A549 treated with CpdA at 1 μM for 4 hours (cell line): ENCODE measurements at places on chromosomes 16 and 17. TPM values are rescaled to one million over a fixed set of nuclear protein-coding genes. Genes with fewer than 3 reads are reported as not detected.

The CLEC18A gene
- total RNA-seq, result 0.08 TPM in 2 of 5 replicates, not detected in the others

The ANKRD40CL gene
- not detected in 5 replicates for total RNA-seq

The CCDC200 gene
- total RNA-seq, result not detected in 5 replicates

The KRTAP2-3 gene
- 0.08 TPM in 1 of 5 replicates, not detected in the others for total RNA-seq

The KRTAP4-1 gene
- total RNA-seq, result 0.07 to 0.56 TPM (median 0.26 TPM) in 4 of 5 replicates, not detected in the other

The ITGA2B gene
- 1.0 to 1.9 TPM (median 1.6 TPM) in 5 replicates for total RNA-seq

The PLA2G10 gene
- 0.07 to 0.30 TPM (median 0.21 TPM) in 3 of 5 replicates, not detected in the others for total RNA-seq

The SECTM1 gene
- 0.99 to 1.9 TPM (median 1.3 TPM) in 5 replicates for total RNA-seq

The HSD17B1 gene
- total RNA-seq, result 1.2 to 1.9 TPM (median 1.5 TPM) in 5 replicates

The CDH15 gene
- total RNA-seq, result 0.09 to 0.18 TPM (median 0.15 TPM) in 4 of 5 replicates, not detected in the other

The DNASE1L2 gene
- 1.0 to 1.7 TPM (median 1.3 TPM) in 5 replicates for total RNA-seq

The CDH11 gene
- total RNA-seq, result 0.13 to 0.78 TPM (median 0.63 TPM) in 5 replicates

The TAC4 gene
- total RNA-seq, result not detected in 5 replicates

The CFAP97D1 gene
- 0.02 to 0.04 TPM (median 0.03 TPM) in 3 of 5 replicates, not detected in the others for total RNA-seq

The SLC5A10 gene
- 0.09 to 0.22 TPM (median 0.17 TPM) in 5 replicates for total RNA-seq

The WFIKKN1 gene
- 0.13 to 0.23 TPM (median 0.16 TPM) in 4 of 5 replicates, not detected in the other for total RNA-seq

The CCR7 gene
- total RNA-seq, result 0.80 to 1.2 TPM (median 1.1 TPM) in 5 replicates

The SGSM2 gene
- total RNA-seq, result 35.8 to 46.4 TPM (median 38.2 TPM) in 5 replicates

The TERB1 gene
- total RNA-seq, result 0.07 TPM in 1 of 5 replicates, not detected in the others

The SDK2 gene
- 0.32 to 0.50 TPM (median 0.35 TPM) in 5 replicates for total RNA-seq

The ABCA8 gene
- total RNA-seq, result 0.10 to 0.44 TPM (median 0.23 TPM) in 5 replicates

The NKD1 gene
- total RNA-seq, result 0.12 to 0.51 TPM (median 0.31 TPM) in 5 replicates

The PAFAH1B1 gene
- 172 to 202 TPM (median 182 TPM) in 5 replicates for total RNA-seq

The RNF112 gene
- total RNA-seq, result 0.45 to 1.0 TPM (median 0.88 TPM) in 5 replicates

The ACE gene
- total RNA-seq, result 0.36 to 0.72 TPM (median 0.55 TPM) in 5 replicates

The TTYH2 gene
- total RNA-seq, result 1.6 to 2.0 TPM (median 1.9 TPM) in 5 replicates

The KRT27 gene
- total RNA-seq, result not detected in 5 replicates

The HSF4 gene
- total RNA-seq, result 11.9 to 16.0 TPM (median 14.6 TPM) in 5 replicates

The TPSAB1 gene
- not detected in 5 replicates for total RNA-seq

The SLC25A11 gene
- 54.1 to 83.4 TPM (median 76.5 TPM) in 5 replicates for total RNA-seq

The MYL4 gene
- 0.15 TPM in 1 of 5 replicates, not detected in the others for total RNA-seq
